ENCODE measurements at places on chromosomes 3 and 15. TPM values are rescaled to one million over a fixed set of nuclear protein-coding genes. Genes with fewer than 3 reads are reported as not detected.
A peak's percentile ranks its signal among the peaks of the same experiment; 100 is the strongest.

- no peak for DNase-seq
These were observed 227.7 kb downstream of the ZNF621 start for GRCh38 chr3:40752492-40752891.

- no peak for DNase-seq
These were observed 12.5 kb downstream of the SH2D7 start for GRCh38 chr15:78104566-78105475.

GRCh38 chr3:40869939-40870338, 329.4 kb upstream of the CTNNB1 start:
- no peak for DNase-seq

GRCh38 chr15:70503073-70503745, 260.1 kb downstream of the UACA start:
- no peak for DNase-seq

GRCh38 chr15:93428150-93428549, 339.1 kb upstream of the RGMA start:
- DNase-seq = peak; percentile 16

GRCh38 chr3:170467007-170467406, 48.3 kb downstream of the CLDN11 start:
- no peak for DNase-seq

DNA sequence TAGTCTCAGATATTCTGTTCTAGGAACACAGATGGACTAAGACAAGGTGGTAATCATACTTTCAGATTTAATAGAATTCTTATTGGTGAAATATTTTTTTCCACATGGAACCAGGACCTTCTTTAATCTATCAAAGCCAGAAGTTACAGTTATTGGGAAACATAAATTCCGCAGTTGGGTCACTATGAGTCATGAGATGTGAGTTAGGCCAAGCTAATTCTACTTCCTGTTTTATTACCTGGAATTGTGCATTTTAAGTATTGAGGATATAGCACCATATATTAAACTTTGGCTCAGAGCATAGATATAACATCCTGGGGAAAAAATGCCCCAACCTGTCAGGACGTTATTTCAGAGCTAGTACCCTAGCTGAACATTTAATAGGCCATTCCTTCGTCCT, 96.4 kb upstream of the P3H2 start:
- DNase-seq = peak; percentile 38

GRCh38 chr3:180383332-180384020, 218.5 kb upstream of the TTC14 start:
- DNase-seq = peak; percentile 12

- DNase-seq = no peak
These were observed 1293.0 kb upstream of the EPHA6 start for GRCh38 chr3:95521396-95521795.

- no peak for DNase-seq
These were observed 26.7 kb downstream of the FLNB start for GRCh38 chr3:58034738-58035523.

DNA sequence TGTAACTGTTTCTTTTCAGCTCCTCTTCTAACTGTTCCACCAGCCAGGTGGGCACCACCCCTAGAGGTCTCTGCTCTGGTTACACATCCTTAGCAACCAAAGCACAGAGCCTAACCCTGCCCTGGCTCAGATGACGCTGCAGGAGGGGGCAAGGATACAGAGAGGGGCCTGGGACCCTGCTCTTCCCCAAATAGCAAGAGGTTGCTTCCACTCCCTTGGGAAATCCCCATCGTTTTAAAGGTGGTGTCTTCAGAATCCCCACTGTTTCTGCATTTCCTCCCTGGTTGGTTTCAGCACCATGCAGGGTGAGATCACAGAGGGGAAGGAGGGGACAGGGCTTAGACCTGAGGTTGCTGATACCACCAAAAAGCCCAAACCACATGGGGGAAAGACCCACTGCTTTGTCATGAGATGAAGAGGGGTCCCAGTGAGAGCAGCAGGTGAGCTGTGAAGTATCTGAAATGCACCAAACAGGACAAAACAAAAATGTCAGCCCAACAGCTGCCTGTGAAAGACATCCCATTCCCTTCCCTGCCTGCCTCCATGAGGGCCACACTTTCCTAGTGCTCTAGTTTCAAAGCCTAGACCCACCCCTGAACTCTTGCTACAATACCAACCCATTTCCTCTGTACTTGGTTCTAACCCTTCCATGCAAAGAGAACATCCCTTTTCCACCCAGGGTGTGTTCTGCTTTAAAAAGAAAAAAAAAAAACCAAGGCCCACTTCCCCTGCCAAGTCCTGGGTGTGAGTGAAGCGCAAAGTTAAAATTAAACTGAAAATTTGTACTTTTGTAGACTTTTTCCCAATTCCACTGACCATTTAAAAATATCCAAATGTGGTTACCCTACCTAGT, 29.0 kb downstream of the ANP32A start:
- no peak for DNase-seq

- no peak for DNase-seq
These were observed 55.4 kb downstream of the PSMD6 start for GRCh38 chr3:63967675-63968611.

- DNase-seq = no peak
These were observed 84.2 kb downstream of the MYO9A start for GRCh38 chr15:72033711-72034110.

DNA sequence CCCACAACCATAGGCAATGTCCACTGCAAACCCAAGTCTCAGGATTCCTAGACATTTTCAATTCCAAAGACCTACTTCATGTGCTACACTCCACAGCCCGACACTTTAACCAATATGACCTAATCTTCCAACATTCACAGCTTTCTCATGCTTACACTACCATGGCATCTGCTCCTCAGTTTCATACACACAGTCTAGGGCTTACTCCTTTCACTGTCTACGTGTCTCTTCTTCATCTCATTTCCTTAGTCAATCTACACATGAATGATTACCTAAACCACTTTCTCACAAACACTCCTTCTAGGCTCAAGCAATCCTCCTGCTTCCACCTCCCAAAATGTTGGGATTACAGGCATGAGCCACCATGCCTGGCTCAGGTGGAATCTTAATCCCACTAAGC, 106.3 kb downstream of the STAG1 start:
- DNase-seq = no peak

- no peak for DNase-seq
These were observed 195.2 kb upstream of the ARHGEF26 start for GRCh38 chr3:153925841-153926514.

- no peak for DNase-seq
These were observed 238.6 kb upstream of the TMC3 start for GRCh38 chr15:81612631-81613030.

ITIH4 gene
- total RNA-seq = 0.69 TPM

PYGO1 gene
- 14.7 TPM for total RNA-seq

GOLGA8T gene
- not detected for total RNA-seq

ARHGEF26 gene
- 7.4 TPM for total RNA-seq

RASGRP1 gene
- 1.5 TPM for total RNA-seq

IQCH gene
- total RNA-seq = 3.1 TPM

SECISBP2L gene
- total RNA-seq = 22.9 TPM

IL17RB gene
- total RNA-seq = not detected

CHMP2B gene
- total RNA-seq = 65.6 TPM
